ENCODE measurements at places on chromosomes 1 and 21.
A peak's percentile ranks its signal among the peaks of the same experiment; 100 is the strongest.

DNA sequence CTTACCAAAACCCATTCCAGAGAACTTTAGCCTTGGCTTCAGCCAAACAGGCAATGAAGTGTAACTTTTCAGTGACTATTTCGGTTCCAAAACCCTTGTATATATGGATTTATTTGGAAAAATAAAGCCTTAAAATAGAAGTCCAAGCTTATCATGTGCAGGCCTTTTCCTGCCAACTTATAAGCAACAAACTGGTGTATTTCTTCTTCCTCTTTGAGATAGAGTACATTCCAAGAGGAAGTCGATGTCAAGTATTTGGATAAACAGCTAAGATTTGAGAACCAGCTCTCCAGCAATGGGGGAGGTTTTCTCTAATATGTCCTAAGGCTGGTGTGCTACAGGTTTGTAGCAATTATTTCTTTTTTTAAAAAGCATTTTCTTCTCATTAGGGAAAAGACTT, 407.8 kb downstream of the DUSP10 start:
- no peak for DNase-seq
- H3K4me1 ChIP-seq: no peaks in the 10 kb centered on the region
- peaks cover 2% of the 10 kb centered on the region for H3K27me3 ChIP-seq
- H3K27ac ChIP-seq: no peak overlapping the region
- no peaks in the 10 kb centered on the region for H3K36me3 ChIP-seq
- H3K4me3 ChIP-seq: no peak overlapping the region

- peaks cover 37% of the 10 kb centered on the region for H3K27me3 ChIP-seq
- H3K36me3 ChIP-seq: no peaks in the 10 kb centered on the region
- H3K4me1 ChIP-seq: no peaks in the 10 kb centered on the region
- DNase-seq: no peak
- H3K27ac ChIP-seq: no peak overlapping the region
Measured at GRCh38 chr21:14356746-14357145, 26.2 kb downstream of the HSPA13 start.

- H3K27ac ChIP-seq: peak overlapping the region; percentile 25
- peaks cover 3% of the 10 kb centered on the region for H3K36me3 ChIP-seq
- H3K4me1 ChIP-seq: peaks cover 46% of the 10 kb centered on the region
Measured at GRCh38 chr1:23594927-23595353, 35.6 kb upstream of the ID3 start.

DNA sequence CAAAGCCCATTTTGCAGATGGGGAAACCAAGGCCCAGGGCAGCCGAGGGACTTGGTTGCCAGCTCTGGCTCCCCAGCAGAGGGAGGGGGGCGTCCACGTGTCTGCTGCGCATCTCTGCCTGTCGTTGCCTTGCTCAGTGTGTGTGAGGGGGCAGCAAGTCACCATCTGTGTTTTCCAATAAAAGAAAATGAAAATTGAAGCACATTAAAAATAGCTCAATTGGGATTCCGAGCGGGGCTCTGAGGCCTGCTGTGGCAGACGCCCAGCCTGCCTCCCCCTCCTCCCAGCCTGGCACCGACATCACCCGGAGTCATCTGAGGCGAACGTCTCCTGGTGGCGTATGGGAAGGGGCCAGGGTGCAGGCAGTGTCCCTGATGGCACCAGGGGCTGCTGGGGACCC, 51.2 kb downstream of the EPHB2 start:
- H3K4me3 ChIP-seq: no peak overlapping the region
- no peaks in the 10 kb centered on the region for H3K27me3 ChIP-seq
- H3K4me1 ChIP-seq: no peaks in the 10 kb centered on the region
- H3K36me3 ChIP-seq: no peaks in the 10 kb centered on the region
- no peak overlapping the region for H3K27ac ChIP-seq
